HEK293T (cell line): ENCODE measurements at places on chromosomes 7 and 10.

GRCh38 chr10:6711408-6711841 lies 131.3 kb upstream of the PRKCQ start:
- no peak for DNase-seq

- DNase-seq: no peak
Measured at GRCh38 chr10:34889004-34889869, 74.1 kb upstream of the PARD3 start.

DNA sequence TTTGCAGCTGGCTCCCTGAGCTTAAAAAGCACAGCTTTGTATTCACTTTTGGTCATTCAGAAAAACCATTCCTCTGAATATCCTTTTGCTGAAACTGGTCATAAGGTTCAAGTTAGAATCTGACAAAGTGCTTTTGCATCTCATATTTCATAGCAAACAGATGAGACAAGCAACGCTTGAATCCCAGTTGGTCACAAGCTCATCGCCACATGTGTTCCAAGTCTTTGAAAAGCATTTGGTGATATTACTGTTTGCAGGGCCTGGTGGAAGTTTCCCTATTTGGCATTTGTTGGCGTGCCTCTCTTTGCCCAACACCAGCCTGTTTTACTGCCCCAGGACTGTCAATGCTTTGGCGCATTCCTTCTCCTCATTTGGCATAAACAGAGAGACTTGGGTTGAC lies 10.3 kb downstream of the TACC2 start:
- no peak for DNase-seq

DNA sequence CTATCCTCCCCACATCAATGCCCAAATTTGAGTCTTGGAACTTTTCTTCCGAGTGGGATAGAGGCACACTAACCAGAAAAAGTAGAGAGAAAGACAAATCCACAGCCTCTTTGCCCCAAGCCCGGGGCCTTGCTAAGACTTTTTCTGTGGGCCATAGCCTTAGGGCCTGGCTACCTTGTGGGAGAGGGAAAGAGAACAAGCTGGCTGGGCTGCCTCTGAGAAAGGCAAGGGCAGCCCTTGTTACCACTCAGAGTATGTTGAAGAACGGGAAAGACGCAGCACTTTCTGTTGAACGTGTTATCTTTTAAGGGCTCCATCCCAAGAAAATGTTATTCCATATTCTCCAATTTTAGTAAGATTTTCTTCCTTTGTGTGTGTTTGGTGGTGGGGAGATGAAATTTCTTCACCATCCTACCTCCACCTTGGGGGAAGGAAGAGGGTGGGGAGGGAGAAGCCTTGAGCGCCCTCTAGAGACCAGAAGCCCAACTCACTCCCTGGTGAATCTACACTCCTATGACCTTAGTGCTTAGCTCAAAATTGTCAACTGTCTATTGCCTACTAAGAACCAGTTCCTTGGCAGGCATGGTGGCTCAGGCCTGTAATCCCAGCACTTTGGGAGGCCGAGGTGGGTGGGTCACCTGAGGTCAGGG lies 3.9 kb upstream of the NRF1 start:
- peak; percentile 63 for DNase-seq

DNA sequence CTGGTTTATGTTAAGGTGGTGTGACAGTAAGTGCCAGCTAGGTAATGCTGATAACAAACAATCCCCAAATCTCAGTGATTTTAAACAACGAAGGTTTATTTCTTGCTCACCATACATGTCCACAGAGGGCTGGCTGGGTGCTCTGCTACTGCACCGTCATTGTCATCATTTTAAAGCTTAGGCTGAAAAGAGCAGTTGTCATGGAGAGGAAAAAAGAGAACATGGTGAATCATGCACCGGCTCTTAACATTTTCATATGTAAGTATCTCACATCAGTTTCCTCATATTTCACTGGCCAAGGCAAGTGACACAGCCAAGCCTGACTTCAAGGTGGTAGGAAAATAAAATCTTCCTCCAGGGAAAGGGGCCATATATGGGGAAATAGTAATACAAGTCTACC lies 746.9 kb downstream of the SORCS3 start:
- DNase-seq: no peak

DNA sequence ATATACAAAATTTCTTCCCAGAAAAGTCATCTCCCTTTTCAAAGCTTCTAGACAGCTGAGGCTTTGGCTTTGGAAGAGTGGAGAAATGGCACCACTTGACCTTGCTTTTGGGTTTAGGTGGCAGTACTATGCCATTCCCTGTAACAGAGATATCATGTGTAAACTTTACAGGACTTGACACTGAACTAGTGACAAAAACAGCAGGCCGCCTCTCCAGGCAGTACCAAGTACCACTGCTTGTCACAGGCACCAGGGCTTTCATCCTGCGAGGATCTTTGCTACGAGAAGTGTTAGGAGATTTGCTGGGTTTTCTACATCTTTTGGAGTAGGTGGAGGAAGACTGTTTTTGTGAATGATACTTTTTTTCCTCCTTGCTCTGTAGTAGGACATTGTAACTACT lies 32.6 kb upstream of the ANLN start:
- DNase-seq: no peak

DNA sequence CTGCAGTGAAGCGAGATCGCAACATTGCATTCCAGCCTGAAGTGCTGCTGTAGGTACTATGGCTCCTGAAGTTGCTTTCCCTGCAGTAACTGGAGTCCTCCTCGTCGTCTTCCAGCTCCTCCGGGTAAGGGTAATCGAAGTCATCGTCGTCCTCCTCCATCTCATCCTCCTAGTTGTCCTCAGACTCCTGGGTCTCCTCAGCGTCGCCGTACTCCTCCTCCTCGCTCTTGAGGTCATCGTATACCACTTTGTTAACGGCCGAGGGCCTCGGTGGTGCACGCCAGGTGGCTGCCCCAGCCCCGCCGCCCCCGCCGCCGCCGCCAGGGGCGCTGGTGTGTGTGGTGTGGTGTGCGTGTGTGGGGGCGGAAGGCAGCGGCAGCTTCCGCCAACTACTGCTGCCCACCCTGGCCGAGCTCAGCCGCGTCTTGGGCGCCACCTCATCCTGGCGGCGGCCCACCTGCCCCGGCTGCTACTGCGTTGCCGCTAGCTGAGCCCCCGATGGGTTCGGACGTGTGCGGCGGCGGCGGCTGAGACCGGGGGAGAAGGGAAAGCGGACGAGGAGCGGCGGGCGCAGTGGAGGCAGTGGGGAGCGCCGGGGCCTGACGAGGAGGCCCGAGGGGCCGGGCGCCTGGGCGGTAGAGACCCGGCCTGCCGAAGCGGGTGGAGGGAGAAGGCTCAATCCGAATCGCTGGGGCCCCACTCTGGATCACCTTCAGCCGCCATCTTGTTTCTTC lies 11.8 kb upstream of the ACBD5 start:
- no peak for DNase-seq

DNA sequence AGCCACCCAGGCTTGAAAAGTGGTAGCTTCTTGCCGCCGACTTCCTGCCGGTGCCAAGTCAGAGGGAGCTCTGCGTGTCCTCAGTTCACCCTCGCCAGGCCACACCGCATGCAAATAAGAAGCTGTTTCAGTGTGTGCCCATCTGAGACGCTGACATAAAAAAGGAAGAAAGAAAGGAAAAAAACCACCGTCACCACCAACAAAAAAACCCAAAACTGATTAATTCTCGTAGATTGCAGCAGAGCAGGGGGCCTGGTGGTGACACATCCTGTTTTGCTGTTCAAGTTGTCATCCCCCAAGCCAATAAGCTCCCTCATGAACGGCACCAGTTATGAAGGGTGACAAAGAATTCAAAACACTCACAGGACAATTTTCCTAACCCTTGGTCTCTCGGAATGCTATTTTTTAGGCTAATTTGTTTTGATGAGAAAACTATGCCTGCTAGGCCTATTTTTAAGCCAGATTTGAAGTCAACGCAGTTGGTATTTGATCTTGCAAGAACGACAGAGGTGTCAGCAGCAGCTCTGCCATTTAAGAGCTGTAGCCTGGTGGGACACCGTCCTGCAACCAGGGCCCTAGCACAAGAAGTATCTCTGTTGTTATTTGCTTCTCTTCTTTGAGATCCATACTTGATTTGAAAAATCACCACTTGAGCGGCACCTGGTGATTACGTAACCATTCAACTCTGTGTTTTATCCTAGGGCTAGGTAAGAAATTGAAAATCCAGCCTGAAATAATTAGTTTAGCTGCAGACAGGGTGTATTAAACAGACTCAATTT lies 145.6 kb downstream of the PFKFB3 start:
- no peak for DNase-seq

GRCh38 chr10:48253970-48254657 lies 20.4 kb downstream of the FRMPD2 start:
- no peak for DNase-seq
